Immature natural killer cell (primary cell): ENCODE measurements at places on chromosomes 11 and 22. TPM values are rescaled to one million over a fixed set of nuclear protein-coding genes. Genes with fewer than 3 reads are reported as not detected.

GRCh38 chr11:127191689-127192088 is 191.1 kb upstream of the KIRREL3 start:
- H3K4me3 ChIP-seq, result no peak overlapping the region
- H3K4me1 ChIP-seq, result no peaks in the 10 kb centered on the region
- H3K27me3 ChIP-seq, result peaks cover 2% of the 10 kb centered on the region
- no peaks in the 10 kb centered on the region for H3K36me3 ChIP-seq
- no peak for DNase-seq

- no peaks in the 10 kb centered on the region for H3K36me3 ChIP-seq
- no peak within 1 kb of the TSS for H3K27ac ChIP-seq
- H3K27me3 ChIP-seq, result peaks cover 6% of the 10 kb centered on the region
- H3K4me1 ChIP-seq, result peaks cover 15% of the 10 kb centered on the region
Measured at GRCh38 chr11:130448416-130449309, at the start of gene ADAMTS15. Gene ADAMTS15, plus strand, starts transcription at chr11:130448645. Its CDS starts 329 bp downstream, at chr11:130448974.

The RAG2 gene
- not detected for polyA plus RNA-seq

GRCh38 chr11:46370253-46370652 is 11.2 kb upstream of the MDK start:
- H3K27me3 ChIP-seq, result peaks cover 2% of the 10 kb centered on the region
- H3K27ac ChIP-seq, result no peak overlapping the region
- H3K4me1 ChIP-seq, result peaks cover 23% of the 10 kb centered on the region
- DNase-seq, result no peak
- no peak overlapping the region for H3K4me3 ChIP-seq

DNA sequence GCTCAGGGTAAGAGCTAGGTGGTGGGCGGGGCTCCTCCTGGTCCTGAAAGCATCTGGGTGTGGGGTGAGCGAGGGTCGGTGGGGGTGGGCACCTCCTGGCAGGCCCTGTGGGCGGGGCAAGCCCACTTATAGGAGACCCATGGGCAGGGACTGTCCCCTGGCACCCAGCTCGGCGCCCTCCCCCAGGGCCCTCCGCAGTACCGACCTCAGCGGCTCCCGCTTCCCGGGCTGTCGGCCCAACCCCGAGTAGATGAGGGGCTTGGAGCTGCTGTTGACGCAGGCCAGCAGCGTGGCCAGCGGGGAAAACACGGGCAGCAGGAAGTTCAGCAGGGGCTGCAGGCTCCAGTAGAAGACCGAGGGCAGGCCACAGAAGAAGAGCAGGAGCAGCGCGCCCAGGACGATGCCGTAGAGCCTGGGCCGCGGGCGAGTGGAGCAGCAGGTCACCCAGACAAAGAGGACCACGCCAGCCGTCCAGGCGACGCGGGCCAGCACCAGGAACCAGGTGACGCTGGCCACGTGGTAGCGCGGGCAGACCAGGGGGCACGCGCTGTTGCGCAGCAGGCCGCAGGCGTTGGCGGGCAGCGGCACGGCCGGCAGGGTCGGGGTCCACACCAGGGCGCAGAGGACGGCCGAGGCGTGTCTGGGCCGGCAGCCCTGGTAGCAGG is 663 bp downstream of the MRGPRG start:
- H3K27me3 ChIP-seq, result peaks cover 11% of the 10 kb centered on the region
- H3K36me3 ChIP-seq, result no peaks in the 10 kb centered on the region
- H3K4me1 ChIP-seq, result peaks cover 11% of the 10 kb centered on the region
- no peak overlapping the region for H3K27ac ChIP-seq

DNA sequence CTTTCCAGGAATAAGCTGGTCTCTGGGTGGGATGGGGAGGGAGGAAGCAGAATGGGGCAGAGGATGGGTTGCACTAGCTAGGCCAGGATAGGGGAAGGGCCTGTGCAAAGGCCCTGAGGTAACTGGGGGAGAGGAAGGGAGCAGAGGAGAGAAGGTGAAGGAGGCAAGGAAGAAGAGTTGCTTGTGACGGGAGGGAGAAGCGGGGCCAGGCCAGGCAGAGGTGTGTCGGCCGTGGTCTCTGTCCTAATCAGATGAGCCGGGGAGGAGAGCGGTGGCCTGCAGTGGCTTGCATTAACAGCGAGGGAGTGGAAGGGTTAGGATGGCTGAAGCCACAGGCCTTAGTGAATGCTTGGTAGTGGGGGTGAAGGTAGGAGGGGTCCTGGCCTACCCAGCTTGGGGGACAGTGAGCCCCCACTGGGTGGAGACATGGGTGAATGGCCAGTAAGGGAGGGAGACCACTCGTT is 6.0 kb upstream of the DERL3 start:
- H3K27me3 ChIP-seq, result no peaks in the 10 kb centered on the region
- H3K27ac ChIP-seq, result peak overlapping the region; percentile 70
- no peaks in the 10 kb centered on the region for H3K36me3 ChIP-seq
- no peak for DNase-seq

DNA sequence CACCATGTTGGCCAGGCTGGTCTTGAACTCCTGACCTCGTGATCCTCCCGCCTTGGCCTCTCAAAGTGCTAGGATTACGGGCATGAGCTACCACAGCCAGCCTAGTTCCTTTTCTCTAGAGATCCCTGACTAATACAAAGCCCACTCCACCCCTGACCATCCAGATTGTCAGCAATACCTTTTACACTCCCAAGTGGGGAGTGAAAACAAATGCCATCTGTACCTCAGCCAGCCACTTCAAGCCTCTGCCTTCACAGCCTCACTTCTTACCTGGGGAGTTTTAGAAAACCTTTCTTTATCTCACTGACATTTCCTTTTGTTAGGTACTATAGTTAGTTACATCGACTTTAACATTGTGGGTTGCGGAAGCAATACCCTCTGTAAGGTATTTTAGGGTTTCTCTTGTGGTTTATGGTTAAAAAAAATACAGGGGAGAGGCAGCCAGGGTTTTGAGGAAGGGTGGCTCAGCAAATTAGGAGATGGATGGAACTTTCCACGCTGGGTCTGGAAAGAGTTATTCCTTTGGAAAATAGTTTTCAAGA is 8.9 kb downstream of the TOM1 start:
- H3K27ac ChIP-seq, result no peak overlapping the region
- no peaks in the 10 kb centered on the region for H3K27me3 ChIP-seq
- peaks cover 76% of the 10 kb centered on the region for H3K4me1 ChIP-seq
- no peak overlapping the region for H3K4me3 ChIP-seq
- no peaks in the 10 kb centered on the region for H3K36me3 ChIP-seq
